Activated CD4-positive, alpha-beta memory T cell treated with anti-CD3 and anti-CD28 coated beads for 36 hours (primary cell): ENCODE measurements at places on chromosomes 16 and 17. TPM values are rescaled to one million over a fixed set of nuclear protein-coding genes. Genes with fewer than 3 reads are reported as not detected.

The TBC1D3K gene
- not detected for total RNA-seq

The CCL1 gene
- total RNA-seq = 0.67 TPM

The SLC52A1 gene
- 0.36 TPM for total RNA-seq

The NACA2 gene
- not detected for total RNA-seq

The IRX5 gene
- total RNA-seq = 0.17 TPM

GRCh38 chr17:44281570-44281969 is 13.6 kb upstream of the SLC4A1 start:
- no peak for DNase-seq

GRCh38 chr16:89375021-89375420 is 115.3 kb downstream of the ANKRD11 start:
- DNase-seq = no peak

GRCh38 chr16:4454623-4455022 is 19.8 kb downstream of the NMRAL1 start:
- DNase-seq = no peak

GRCh38 chr16:53503991-53504663 is 1.1 kb upstream of the AKTIP start:
- peak; percentile 54 for DNase-seq

- no peak for DNase-seq
Measured at GRCh38 chr16:16009401-16009800, 60.0 kb downstream of the ABCC1 start.

DNA sequence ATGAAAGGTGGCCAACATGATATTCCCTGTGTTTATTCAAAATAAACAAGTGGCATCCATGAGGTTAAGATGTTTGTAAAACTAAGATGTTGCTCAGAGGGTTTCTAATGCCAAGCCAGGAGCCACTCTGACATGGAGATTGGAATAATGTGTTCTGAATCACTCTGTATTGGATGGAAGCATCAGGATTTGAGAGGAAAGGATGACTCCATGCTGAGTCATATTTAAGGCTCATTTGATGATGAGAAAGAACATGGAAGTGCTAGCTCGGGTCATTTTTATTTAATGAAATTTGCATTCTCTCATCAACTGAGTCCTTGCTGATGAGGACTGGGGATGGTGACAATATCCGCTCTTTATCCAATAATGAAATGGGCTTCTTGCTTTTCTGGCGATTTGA is 6.2 kb downstream of the VAT1L start:
- DNase-seq = no peak

- peak; percentile 34 for DNase-seq
Measured at GRCh38 chr16:11583889-11584565, 2.7 kb downstream of the LITAF start.

GRCh38 chr16:51907680-51908079 is 639.3 kb downstream of the TOX3 start:
- DNase-seq = no peak

- DNase-seq = no peak
Measured at GRCh38 chr17:36610474-36610873, 9.1 kb downstream of the MRM1 start.
